AG09309 (cell line): ENCODE measurements at places on chromosomes 3 and 15.

DNA sequence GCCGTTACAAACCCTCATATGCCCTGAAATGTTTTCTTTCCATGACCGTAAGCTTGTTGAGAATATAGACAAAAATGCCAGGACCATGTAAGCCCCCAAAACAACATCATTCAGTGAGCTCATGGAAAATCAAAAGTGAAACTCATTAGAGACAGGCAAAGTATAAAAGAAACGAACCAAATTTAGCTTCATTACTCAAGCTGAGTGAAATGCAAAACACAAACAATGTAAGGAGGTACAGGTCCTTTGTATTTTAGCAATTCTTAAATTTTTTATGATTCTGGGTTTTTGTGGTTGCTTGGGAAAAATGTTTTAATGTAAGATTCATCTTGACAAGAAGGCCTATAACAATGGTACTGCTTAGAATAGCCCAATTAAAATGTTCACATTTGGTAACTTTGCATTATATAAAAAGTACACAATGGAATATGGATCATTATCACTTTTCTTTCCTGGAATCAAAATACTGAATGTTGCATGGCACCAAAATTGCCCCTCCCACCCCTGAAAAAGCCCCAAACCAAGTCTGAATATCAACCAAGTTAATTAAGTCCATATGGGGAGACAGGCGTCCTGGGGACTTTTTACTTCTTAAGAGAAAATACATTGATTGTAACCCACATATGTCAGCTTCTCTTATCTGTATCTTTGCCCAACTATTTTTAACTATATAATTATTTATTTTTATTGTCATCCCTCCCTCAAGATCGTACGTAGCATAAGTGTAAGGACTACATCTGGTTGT lies 247.7 kb upstream of the CDIN1 start:
- peak; percentile 8 for DNase-seq

- DNase-seq: no peak
Measured at GRCh38 chr3:14448756-14449727, 46.6 kb downstream of the SLC6A6 start.

- no peak for DNase-seq
Measured at GRCh38 chr15:51830276-51830806, 888 bp downstream of the TMOD3 start.

DNA sequence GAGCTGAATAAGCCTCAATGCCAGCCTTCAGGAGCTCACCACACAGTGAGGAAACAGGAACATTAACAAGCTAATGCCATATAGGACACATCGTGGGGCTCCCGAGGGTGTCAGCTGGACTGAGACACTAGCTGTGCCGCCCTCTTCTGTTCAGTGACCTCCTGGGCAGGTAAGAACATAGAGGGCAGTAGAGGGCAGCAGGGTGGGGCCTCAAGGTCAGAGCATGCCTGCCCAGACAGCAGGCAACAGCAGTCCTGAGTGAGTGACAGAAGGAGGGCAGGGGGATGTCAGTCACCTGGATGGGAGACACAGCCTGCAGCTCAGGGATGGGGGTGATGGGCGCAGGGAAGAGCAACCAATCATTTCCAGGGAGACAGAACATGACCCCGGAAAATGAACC lies 15.5 kb downstream of the NTRK3 start:
- DNase-seq: no peak

GRCh38 chr3:173725507-173725906 lies 328.0 kb downstream of the NLGN1 start:
- DNase-seq: no peak

- DNase-seq: peak; percentile 74
Measured at GRCh38 chr15:70792171-70792573, 28.8 kb upstream of the UACA start.

- no peak for DNase-seq
Measured at GRCh38 chr3:47485812-47486211, 10.1 kb upstream of the SCAP start.

DNA sequence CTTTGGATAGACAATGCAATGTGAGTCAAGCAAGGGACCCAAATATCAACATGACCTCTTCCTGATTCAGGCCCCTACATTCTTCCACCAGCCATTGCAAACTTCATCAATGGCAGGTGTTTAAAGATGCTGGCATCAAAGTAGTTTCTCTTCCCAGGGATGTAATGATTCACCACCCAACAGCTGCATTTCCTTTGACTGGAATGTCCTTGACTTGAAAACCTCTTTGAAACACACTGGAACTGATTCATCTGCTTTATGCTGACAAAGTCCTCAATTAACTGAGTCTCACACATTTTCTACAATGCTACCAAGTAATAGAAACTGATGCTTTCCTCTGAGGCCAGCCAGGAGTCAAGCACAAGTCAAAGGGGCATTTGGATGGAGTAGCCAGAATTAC lies 385.5 kb downstream of the GBE1 start:
- no peak for DNase-seq

DNA sequence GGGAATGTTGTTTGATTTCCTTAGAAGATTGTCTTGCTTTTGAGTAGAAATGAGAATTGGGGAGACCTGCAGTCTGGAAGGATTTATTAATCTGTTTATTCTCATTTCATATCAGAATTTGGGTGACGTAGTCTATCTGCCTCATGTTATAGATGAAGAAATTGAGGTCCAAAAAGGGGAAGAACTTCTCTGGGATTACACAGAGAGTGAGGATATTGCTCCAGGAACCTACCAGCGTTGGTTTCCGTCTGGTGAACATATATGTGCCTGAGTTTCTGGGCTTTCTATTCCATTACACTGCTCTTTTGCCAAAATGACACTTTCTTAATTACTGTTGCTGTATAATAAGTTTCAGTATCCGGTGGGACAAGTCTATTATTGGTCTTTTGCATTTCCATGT lies 51.8 kb downstream of the CTDSPL start:
- no peak for DNase-seq

DNA sequence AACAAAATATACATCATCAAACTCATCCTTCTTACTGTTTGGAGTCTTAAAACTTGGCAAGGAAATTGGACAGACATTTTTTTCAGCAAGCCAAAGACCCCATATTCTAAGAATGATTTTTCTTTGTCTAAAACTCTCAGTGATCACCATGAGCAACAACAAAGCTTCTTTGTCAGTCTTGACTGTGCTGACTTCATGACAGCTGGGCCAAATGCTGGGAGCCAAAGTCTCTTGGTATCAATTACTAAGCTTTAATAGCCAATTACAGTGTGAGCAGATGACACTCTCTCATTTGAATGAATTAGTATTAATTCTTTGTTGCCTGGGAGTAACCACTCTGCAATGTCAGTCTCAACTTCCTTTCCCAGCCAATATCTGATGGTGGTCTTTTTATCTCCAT lies 48.1 kb upstream of the GK5 start:
- no peak for DNase-seq

GRCh38 chr3:99850608-99851007 lies 32.9 kb downstream of the CMSS1 start:
- no peak for DNase-seq

GRCh38 chr3:151576511-151577137 lies 115.8 kb upstream of the IGSF10 start:
- DNase-seq: no peak

DNA sequence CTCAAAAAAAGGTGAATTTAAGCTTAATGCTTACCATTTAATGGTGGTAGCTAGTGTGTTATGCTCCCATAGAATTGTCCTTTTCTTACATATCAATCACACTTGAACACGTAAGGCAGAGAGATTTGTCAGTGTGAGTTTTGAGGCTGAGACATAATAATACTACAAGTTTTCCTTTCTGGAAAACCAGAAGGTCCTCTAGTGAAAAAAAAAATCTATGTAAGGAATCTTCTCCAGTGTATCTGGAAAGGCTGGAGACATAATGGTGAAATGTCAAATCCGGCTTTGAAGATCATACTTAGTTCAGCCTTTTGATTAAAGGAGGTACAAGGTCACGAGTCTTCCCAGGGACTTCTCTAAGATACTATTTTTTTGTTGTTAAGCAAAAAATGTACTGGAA lies 3.4 kb downstream of the TSC22D2 start:
- no peak for DNase-seq

DNA sequence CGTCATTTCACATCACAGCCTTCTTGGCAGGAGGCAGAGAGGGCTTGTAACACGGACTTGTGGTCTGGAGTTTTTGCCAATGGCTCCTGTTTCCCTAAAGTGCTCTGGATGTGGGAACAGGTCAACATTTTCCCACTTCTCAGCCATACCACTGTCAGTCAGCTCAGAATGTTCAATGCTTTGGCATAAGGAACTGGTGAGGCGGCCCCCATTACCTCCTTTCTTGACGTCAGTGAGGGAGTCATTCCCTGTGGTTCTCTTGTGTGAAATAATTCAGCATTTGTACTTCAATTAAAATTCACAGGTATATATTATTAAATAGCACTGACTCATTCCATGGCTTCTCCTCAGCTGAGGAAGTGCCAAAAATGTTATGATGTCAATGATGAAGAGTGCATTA lies 167.1 kb downstream of the P3H2 start:
- no peak for DNase-seq

GRCh38 chr3:127915115-127915936 lies at the start of gene KBTBD12:
KBTBD12 (plus strand) TSS chr3:127915232; CDS start chr3:127923062, 7,830 bp downstream.
- DNase-seq: no peak

- DNase-seq: no peak
Measured at GRCh38 chr3:182609575-182610156, 183.6 kb upstream of the ATP11B start.

DNA sequence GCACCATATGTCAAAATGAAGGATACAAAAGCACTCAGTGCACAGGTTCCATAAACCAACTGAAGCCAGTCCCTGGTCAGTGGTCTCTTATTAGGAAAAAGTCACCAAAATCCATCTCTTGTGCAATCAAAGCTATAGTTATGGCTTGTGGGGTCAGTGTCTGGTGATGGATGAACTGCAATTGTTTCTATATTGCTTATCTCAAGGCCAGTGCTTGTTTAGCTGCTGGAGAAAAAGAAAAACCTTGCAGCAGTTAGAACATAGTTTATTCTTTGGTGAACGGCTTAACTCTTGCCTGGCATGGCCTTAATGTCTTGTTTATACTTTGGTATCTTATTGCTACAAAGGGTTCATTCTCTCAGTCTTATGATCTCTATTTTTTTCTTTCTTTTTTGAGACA lies 2.9 kb upstream of the UQCRC1 start:
- no peak for DNase-seq

GRCh38 chr3:43190670-43191069 lies 84.8 kb upstream of the POMGNT2 start:
- DNase-seq: peak; percentile 98

DNA sequence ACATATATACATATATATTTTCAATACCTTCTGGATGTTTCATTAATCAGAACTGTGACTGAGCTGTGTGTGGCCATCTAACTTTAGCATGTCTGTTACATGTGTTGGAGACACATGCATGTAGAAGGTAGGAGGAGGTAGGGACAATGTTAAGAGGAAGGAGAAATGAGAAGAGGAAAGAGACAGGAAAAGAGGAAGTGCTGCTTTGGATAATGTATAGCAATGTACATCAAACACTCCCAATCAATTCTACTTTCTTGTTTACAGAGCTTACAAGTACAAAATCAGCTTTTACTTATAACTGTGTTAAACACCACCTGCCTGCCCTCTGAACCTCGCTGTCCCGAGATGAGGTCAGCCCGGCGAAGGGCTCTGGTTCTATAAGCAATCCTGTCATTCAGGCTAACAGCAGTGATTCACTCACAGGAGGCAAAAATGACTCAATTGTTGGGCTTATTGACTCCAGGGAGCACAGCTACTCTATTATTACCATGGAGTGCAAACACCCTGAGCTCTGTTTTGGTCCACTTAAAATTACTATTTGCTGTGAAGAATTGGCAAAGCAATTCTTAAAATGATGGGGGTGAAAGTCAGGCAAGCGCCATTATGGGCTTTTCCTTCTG lies 188.9 kb downstream of the MEIS2 start:
- DNase-seq: no peak

GRCh38 chr3:138468886-138469285 lies 34.5 kb downstream of the ESYT3 start:
- peak; percentile 46 for DNase-seq

GRCh38 chr3:185405243-185405642 lies 42.3 kb downstream of the MAP3K13 start:
- no peak for DNase-seq

DNA sequence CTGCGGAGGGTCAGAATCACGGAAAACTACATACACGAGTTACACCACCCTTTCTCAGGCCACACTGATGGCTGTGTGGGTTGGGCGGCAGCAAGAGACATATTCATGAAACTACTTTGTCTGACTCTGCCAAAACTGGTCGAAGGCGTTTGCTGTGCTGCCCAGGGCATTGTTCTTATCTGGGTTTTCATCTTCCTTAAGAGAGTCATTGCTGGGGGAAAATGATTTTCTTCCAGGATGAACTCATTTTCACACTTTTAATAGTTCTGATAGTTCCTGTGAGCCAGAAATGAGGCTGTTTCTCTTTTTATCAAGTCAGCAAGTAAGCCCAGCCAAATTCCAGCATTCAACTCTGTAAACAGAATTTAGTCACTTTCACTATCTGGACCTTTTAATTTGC lies 47.6 kb downstream of the TRIM71 start:
- DNase-seq: peak; percentile 21

DNA sequence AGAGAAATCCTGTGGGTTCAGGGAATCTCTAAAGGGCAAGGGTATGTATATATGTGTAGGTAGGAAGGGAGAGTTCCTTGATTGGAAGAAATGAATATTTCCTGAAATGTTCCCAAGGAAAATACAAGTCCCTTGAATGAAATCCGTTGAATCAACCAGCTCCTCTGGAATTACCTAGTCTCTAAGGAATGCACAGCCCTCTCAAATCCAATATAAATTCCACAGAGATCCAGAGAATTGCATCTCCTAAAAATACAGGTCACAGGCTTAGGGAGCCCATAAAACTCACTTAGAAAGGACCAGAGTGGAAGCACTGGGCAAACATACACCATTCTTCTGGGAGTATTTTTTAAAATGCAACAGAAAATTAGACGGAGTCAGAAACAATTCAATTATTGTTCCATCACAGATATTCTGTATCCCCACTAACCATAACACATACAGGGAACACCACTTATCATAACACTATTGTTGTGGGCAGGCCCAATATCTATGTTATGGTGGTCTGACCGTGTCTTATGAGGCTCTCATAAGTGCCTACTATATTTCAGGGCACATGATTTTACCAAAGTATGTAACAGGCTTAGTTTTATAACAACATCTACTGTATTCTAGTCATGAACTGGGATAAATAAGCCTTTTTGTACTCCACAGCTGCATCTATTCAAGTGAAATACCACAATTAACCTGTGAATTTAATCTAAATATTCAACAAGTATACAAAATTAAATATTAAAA lies 43.7 kb downstream of the IGSF11 start:
- DNase-seq: no peak
